Activated CD8-positive, alpha-beta memory T cell treated with anti-CD3 and anti-CD28 coated beads for 4 hours (primary cell): ENCODE measurements at places on chromosomes 3 and 15.

DNA sequence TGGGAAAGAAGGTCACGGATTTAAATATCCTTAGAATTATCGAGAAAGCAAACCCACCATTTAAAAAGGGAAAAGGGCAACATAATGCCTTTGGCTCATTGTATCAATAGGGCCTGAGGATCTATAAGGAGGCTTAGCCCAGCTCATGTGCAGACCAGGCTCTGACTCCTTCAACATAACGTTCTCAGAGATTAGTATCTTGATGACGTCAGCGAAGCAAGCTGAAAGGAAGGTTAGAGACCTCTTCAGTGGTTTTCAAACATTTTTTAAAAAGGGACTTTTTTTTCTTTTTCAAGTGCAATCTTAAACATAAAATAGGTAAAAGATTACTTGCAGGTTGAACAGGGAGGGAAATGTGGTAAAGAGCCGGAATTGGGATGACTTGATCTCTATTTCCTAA, 463.9 kb upstream of the ADAMTS9 start:
- no peak for DNase-seq

DNA sequence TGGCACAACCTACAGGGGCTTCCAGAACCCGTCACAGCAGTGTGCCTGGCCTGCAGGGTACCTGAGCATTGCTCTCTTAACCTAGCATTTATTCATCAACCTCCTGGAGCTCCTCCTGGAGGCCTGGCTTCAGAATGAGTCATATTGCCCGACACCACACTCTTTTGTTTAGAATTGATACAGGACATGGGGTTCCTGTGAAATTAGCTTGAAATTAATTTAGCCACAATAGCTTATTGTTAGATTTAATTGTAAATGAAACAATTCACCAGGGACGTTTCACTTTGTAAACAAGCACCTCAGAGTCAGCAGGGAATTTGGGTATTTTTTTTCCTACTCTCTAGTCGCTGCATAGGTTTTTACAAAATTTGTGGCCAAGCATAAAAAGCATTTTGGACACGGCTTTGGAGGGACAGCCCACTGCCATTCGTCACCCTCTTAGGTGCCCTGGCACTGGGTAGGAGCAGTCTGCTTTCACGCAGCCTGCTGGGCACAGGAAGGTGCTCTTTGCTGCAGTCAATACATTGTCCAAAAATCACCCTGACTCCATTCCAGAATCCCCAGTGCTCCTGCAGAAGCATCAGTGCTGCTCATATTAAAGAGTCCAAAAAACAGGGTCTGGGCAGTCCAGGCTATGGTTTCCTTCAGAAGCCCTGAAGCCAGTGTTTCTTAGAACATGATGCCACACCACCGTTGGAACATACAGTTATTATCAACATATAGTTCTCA, 60.8 kb upstream of the MEF2A start:
- no peak for DNase-seq

- DNase-seq = no peak
Measured at GRCh38 chr15:77800305-77800704, 167.6 kb upstream of the LINGO1 start.

DNA sequence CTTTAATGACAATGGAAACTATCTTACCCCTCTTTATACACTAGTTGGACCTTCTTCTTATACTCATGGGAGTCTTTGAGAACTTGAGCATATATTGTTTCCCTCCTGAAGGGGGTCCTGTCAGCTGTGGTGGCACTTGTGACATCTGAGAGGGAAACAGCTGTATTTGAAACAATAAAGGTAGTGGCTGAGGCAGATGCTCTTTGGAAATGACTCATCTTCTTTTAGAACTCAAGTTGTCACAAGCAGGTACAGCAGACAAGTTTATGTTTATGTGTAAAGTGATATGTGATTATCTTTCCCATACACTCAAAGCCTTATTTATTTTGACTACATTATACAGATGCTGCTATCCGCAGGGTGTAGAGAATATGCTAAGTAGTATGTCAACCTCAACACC, 220.0 kb upstream of the GRM7 start:
- DNase-seq = no peak

DNA sequence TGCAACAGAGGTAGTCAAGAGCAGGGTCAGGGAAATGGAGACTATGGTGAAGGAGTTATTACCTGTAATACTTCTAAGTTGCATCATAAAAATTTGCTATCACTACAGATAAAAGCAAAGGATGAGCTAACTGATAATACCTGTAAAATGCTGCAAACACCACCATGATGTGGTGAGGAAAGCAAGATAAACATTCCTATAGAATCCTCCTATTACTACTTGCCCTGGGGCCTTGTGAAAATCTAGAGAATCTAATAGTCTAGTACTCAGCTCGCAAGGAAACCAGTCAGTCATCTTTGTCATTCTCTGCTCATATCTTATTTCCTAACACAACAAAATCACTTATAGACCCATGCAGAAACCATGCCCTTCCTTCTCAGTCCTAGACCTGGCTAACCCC, 899.8 kb downstream of the FHIT start:
- DNase-seq = no peak

DNA sequence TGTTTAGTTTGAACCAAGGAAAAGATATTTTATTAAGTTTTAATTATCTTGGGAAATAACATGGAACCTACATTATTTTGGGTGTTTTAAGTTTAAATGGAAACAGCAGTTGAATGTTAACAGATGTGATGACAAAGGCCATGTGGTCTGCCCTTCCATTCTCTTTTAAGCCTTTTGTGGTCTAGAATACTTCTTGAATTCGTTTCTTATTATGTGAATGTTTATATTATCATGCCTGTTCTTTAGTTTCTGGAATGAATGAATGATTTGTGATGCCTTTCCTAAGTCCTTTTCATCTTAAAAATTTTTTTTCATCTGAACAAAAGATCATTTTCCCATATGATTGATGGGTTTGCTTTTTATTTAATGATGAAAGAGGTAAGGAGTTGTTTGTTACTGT, 44.6 kb downstream of the SNRK start:
- no peak for DNase-seq

- DNase-seq = no peak
Measured at GRCh38 chr3:99175276-99175812, 273.8 kb upstream of the DCBLD2 start.

DNA sequence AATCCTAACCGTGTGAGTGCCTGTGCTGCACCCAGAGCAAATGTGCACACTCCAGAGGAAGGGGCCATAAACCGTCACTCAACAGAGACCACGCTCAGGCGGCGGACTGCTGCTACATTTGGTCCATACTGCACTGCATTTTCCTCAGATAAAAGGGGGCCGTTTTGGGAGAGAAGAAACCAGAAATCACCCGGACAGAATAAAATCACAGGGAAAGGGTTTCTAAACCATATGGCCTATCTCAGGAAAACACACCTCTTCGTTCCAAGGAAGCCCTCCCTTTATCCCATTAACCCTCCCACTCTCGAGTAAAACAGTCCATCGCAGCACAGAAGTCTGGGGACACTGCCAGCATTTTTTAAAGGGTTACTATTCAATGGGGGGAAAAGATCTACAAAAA, 7.6 kb downstream of the IL17RD start:
- no peak for DNase-seq

DNA sequence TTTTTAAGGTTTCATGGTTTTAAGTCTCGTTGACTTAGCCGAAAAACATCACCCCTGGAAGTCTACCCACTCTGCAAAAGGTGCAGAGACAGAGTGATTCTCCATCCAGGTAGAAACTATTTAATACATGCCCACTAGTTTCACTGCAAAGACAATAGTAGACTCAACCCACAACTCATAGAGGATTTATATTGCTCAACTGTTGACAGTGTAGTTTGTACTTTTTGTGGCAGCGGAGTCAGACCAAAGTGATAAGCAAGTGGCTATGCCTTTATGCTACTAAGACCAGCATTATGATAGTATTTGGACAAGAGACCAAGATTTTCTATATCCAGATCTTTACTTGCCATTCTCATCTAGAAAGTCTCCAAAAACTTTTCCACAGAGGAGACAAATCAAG, 98.8 kb upstream of the ZBTB20 start:
- no peak for DNase-seq

DNA sequence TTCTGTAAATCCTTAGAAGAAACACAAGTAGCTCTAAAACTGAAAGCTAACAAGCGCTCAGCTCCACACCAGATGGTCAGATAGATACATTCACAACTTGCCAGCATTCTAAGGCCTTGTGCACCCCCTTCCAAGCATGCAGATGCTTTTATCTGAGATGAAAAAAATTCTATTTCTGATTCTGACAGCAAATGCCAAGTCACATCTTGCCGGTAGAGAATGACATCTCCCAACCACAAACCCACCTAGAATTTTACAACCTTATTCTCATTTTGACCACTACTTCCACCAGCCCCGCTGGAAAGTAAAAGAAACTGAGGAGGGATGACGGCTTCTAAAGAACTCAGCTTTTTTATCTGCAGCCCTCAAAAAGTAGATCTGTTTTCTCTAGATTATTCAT, 57.7 kb downstream of the SUMF1 start:
- DNase-seq = no peak

DNA sequence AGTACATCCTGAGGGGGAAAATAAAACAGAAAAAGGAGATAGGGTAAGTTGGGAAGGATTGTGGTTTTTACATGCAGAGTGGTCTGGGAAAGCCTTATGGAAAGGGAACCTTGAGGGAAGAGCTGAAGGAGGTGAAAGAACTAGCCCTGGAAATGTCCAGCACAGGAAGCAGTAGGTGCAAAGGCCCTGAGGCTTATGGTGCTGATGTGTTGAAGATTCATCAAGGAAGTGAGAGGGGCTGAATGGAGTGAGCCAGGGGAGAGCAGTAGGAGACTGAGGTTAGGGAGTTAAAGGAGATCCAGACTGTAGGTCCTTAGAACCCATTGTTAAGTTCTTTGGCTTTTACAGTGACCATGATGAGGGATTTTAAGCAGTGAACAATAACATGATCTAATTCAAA, 33.0 kb downstream of the ATP1B3 start:
- DNase-seq = no peak

GRCh38 chr3:57227930-57228751, 612 bp downstream of the APPL1 start:
- no peak for DNase-seq

DNA sequence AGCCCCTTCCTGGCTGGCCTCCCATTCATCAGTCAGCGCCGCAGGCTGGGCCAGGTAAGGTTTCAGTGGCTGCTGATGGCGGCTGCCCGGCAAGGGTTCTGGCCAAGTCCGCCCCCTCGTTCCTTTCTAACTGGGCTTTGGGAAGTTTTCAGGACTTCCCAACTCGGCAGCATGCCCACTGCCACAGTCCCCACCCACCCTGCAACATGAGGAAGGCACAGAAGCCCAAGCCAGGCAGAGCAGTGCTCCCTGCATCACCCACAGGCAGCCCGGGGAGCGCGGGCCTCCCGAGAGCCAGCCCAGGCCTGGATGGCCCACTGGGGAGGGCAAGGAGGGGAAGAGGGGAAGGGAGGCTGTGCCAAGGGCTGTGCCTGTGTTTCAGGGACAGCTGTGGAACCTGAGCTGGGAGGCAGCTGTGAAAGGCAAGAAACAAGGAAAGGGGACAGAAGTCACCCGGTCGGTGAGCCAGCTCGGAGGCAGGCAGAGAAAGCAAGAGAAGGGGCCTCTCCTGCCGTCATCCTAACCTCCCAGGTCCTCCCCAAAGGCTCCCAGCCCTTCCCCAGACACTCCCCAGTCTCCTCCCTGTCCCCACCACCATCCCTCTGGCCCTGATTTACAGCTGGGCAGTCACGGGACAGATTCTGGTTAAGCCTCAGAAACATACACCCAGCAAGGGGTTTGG, 73.9 kb downstream of the CPN2 start:
- DNase-seq = no peak

- no peak for DNase-seq
Measured at GRCh38 chr3:10715886-10716285, 100.1 kb upstream of the SLC6A11 start.

GRCh38 chr3:94234177-94234788, 171.4 kb downstream of the NSUN3 start:
- DNase-seq = no peak

DNA sequence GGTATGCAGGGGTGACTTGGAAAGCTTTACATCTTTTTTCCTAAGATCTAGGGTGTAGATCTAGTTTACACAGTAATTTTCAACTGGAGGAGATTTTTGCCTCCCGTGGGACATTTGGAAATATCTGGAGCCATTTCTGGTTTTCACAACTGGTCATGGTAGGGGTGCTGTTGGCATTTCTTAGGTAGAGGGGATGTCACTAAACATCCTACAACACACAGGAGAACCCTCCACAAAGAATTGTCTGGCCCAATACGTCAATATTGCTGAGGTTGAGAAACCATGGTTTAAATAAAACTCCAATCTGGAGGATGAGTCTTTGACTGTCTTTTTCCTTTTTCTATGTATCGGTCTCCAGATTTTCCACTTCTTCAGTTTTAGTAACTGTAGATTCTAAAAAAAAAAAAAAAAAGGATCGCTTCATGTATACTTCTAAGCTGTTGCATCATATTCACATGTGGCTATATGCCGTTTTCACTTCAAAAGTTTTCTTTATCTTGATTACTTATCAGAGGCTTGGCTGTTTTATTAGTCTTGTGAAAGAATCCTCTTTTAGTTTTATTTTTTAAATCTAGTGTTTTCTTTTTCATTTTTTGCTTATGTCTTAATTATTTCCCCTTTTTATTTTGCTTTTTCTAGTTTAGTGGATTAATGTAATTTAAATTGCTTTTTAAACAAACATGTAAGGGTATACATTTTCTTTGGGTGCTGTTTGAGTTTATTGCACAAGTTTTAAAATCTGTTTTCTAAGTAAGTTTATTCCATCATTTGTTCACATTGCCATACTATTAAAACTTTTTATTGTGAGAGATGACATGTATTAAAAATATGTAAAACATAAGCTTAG, 21.2 kb downstream of the UBE2Q2 start:
- DNase-seq = no peak

GRCh38 chr3:111392894-111393398, 149.1 kb upstream of the CD96 start:
- peak; percentile 19 for DNase-seq

GRCh38 chr3:122200661-122201060, 17.2 kb downstream of the CASR start:
- no peak for DNase-seq

DNA sequence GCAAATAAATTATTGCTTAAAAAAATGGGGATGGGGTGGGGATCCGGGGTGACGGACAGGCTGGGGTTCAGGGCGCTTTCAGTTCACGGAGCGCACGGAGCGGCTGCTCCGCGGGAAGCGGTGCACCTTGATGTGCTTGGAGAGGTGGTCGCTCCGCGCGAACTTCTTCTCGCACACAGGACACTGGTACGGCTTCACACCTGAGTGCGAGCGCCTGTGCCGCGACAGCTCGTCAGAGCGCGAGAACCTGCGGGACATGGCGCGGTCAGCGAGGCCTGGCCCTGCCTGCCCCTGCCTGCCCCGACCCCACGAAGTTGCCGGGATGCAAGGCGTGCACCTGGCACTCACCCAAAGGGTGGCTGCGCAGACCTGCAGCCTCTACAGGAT, 13.6 kb downstream of the KLF15 start:
- no peak for DNase-seq

DNA sequence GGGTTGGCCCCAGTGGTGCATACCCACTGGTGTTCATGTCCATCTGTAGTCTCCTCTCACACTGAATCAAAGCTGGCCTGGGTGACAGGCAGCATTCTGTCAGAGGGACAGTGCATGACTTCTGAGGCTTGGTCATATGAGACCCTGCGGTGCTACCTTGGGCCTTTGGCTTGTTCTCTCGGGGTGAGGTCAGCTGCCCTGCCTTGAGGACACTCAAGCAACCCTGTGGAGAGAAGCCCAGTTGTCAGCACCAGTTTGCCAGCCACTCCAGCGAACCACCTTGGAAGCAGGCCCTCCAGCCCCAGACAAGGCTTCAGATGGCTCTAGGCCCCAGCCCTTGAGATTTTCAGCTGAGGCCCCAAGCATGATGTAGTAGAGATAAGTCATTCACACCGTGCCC, 16.9 kb upstream of the RAB7A start:
- DNase-seq = no peak
